ENCODE measurements at places on chromosomes 3 and 15.

DNA sequence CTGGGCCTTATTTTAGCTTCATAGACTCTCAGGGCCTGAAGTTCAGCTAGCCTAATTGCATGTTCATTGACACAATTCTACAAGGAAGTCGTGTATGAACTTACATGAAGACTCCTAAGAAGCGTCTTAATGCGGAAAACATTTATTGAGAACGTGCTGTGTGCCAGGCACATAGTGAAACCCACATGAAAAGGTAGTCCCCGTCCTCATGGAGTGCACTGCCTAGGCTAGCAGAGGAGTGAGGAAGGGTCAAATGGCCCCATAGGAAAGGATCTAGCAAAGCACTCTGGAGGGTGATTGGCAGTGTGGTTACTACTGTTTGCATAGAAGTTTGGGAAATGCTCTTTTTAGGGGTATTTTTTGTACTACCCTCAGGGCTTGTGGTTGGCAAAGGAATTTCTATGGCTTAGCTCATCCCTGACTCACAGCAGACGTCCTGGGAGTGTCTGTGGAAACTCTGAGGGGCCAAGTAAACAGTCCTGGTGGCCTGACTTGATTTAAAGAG is 854 bp upstream of the NPTN start:
- H3K4me1 ChIP-seq = peaks cover 45% of the 10 kb centered on the region
- no peak overlapping the region for H3K4me3 ChIP-seq
- H3K27ac ChIP-seq = peak overlapping the region; percentile 100
- no peaks in the 10 kb centered on the region for H3K36me3 ChIP-seq
- DNase-seq = no peak

DNA sequence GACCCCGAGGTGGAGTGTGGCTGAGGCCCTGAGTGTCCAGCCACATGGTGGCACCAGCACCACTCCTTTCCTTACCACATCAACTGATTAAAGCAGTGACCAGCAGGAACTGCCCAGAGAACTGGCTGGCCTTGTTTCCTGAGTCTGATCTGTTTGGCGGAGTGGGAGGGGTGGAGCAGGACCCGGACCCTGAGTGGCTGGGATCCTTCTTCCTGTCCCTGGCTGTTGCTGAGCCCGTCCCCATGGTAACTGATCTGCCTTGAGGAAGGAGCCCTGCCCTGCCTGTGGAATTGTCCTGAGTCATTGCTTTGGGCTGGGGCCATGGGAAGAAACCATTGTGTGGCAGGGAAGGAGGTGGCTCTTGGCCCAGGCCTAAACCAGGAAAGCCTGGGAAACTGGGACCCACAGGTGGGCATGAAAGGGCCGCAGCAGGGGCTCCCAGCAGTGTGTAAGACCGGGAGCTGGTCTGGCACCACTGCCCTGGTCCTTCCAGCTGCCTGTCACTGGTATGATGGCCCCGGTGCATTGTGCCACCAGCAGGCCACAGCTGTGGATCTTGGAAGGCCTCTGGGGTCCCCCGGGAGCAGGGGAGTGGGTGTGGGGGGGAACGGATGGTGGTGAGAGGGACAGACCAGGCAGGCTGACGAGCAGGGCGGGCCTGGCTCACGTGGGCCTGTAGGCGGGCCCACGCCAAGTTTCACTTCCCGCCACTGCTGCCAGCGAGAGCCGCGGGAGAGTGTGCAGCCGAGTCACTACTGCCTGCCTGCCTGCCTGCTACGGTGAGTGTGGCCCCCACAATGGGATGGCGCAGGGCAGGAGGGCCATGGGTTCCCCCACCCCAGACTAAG is 19.2 kb downstream of the ATRIP start:
- peaks cover 39% of the 10 kb centered on the region for H3K36me3 ChIP-seq
- H3K4me3 ChIP-seq = peak overlapping the region; percentile 68
- no peaks in the 10 kb centered on the region for H3K27me3 ChIP-seq
- H3K4me1 ChIP-seq = peaks cover 51% of the 10 kb centered on the region

DNA sequence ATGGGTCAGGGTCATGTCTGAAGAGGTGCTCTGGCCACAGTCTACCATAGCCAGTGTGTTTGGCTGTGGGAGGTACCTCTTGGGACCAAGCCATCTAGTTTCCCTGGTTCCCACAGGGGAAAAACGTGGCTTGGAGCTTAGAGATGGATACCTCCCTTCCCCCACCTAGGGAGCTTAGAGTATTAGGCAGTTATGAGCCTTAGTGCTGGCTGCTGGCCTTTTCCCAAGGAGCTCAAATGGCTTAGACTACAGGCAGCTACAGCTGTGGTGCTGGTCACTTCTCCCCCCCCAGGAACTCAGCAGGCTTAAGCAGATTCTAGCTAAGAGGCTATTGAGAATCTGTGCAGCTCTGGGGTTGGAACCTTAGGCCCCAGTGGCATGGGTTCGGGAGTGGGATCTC is 591.2 kb downstream of the NSUN3 start:
- H3K4me1 ChIP-seq = no peaks in the 10 kb centered on the region
- H3K27me3 ChIP-seq = no peaks in the 10 kb centered on the region
- no peak for DNase-seq

DNA sequence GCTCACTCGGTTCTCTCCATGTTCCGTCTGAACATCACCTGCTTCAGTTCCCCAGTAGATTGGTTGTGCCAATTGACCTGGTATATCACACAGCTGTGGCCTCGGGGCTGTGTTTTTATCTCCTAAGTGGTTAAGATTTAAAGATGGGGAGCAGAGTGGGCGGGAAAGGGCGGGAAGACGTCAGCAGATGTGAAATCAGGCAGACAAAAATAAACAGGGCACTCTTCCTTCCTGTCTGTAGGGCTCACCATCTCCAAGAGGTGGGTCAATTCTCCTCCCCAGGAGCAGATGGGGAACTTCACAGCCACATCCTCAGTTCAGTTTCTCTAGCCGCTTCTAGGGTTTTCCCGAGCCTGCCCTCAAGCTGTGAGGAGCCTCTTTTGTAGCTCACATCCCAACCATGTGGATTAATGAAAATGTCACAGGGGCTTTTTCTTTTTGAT is 26.8 kb upstream of the LIMD1 start:
- no peak overlapping the region for H3K4me3 ChIP-seq
- peak overlapping the region; percentile 65 for H3K27ac ChIP-seq
- peaks cover 34% of the 10 kb centered on the region for H3K4me1 ChIP-seq
- H3K27me3 ChIP-seq = no peaks in the 10 kb centered on the region
- no peaks in the 10 kb centered on the region for H3K36me3 ChIP-seq
- DNase-seq = no peak

DNA sequence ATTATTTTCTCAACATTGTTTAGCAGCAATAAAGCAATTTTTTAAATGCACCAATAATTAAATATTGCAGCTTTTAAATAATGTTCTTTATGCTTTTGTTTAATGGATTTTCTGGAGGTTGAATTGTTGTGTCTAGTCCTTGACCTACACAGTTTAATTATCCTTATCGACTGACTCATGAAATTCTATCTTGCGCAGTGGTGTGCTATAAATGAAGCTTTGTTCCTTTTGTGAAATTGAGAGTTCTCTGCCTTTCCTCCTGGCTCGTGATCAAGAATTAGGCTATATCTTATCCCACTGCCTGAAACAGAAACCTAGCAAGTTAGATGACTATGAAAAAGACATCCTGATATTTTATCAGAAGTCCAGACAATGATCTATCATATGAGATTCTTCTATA is 37.0 kb upstream of the PIK3R4 start:
- no peak overlapping the region for H3K4me3 ChIP-seq
- no peak for DNase-seq
- H3K27me3 ChIP-seq = no peaks in the 10 kb centered on the region
- no peaks in the 10 kb centered on the region for H3K36me3 ChIP-seq
- H3K27ac ChIP-seq = no peak overlapping the region
- H3K4me1 ChIP-seq = no peaks in the 10 kb centered on the region
